Fibroblast of skin of right biceps (primary cell): ENCODE measurements at places on chromosomes 12 and 14.

GRCh38 chr14:92513966-92514843 is 624 bp downstream of the RIN3 start:
- DNase-seq, result no peak

DNA sequence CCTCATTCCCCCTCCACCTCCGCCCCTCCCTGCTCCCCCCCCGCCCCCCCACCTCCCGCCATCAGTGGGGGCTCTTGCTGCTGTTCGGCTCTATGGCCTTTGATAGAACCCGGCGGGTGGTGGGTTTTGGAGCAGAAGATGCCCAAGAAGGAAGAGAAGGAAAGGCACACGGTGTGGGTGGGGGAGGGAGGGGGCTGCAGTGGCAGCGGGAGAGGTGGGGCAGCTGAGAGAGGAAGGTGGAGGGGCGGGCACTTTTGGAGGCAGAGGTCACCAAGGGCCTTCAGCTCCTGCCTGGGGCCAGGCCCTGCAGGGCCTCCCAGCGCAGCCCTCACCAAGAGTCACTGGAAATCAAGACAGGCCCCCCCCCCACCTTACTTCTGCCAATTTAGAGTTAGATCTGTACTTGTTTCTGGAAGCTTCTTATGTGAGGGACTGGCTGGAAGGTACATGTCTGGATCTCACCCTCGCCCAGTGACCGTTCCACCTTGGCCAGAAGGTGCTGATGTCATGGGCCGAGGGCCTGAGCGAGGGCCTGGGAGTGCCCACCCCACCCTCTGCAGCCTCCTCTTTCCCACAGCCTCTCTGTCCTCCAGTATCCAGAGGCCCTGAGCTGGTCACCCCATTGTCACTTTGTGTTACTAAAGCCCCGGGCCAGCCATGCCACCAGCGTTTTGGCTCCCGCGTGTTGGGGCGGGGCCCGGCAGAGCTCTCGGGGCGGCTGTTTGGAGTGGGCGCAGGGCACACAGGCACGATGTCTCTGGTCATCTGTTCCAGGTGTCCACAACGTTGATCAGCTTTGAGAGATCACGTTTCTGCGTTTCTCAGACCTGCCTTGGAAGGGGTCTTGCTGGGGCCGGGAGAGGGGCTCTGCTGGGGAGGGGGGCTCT is 153.9 kb downstream of the KIF26A start:
- no peak for DNase-seq

- no peak for DNase-seq
Observed at GRCh38 chr14:61478971-61479473, 157.6 kb downstream of the PRKCH start.

DNA sequence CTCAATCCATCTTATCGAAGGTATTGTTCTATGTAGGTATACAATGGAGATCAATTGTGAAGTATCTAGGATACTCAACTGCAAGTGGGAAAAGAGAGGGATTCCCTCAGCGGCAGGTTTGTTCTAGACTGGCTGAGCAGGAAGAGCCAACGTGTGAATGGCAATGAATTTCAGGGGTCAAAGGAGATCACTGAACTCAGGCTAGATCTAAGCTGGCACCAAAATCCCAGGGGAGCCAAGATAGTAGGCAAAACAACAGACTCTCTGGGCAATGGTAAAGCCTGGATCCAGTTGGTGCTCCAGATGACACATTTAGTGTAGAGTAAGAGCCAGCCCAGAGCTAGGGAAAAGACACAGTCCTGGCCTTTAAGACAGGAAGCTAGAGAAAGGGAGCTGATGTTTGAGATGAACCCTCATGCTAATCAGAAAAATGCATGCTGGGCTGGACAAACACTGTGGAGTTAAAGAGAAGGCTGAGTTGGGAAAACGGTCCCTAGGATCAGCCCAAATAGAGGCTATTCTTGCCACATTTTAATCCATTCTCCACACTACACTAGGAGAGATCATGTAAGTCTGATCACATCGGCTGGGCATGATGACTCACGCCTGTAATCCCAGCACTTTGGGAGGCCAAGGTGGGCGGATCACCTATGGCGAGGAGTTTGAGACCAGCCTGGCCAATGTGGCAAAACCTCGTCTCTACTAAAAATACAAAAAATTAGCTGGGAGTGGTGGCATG is 45.6 kb downstream of the EFCAB11 start:
- peak; percentile 30 for DNase-seq

GRCh38 chr14:92199763-92200162 is 78.0 kb downstream of the CPSF2 start:
- DNase-seq, result no peak

DNA sequence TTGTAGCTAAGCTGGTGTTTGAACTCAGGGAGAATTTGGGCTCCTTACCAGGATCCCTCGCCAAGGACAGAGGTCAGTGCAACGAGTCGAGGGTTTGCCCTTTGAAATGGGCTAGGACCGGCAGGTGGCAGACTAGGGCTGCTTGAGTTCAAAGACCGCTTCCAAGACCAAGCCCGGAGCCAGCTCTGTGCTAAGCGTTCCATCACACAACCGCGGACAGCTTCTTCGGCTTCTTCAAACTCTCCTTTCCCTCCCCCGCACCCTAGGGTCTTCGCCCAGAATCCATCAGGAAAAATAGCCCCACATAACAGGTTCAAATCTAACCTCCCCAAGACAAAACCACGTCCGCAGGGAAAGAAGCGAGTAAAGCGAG is 705 bp upstream of the FLVCR2 start:
- peak; percentile 66 for DNase-seq

DNA sequence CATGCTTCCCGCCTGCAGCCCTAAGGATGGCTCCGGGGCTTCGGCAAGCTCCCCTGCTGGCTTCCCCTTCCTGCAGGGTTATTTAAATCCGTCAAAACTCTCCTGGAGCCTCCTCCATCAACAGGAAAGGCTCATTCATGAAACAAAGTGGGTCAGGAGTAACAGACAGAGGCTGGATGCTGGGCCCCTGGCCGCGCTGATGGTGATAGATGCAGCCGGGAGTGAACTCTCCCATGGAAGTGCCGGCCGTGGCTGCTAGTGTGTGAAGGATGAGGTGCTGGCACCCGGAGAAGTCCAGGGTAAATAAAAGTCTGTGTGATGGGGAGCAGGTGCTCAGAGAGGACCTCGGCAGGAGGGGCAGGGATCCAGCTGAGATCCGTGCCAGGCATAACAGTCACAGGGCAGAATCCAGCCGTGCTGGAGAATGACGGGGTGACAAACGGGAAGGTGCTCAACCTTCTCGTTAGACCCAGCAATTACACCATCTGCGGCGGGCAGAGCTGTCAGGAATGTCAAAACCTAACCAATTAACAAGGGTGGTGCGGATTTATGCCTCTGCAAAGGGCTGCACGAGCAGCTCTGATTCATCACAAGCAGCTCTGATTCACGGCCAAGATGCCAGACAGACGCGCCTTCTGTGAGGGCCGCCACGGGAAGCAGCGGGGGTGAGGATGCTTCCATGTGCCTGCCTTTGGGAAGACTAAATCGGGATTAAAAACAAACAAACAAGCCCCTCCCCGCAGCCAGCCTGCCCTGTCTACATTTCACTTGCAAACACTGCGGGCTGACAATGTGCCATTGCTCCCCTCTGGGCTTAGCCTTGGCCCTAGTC is 55.6 kb downstream of the SYNE3 start:
- DNase-seq, result peak; percentile 86

GRCh38 chr12:69972136-69972535 is 147.1 kb downstream of the MYRFL start:
- DNase-seq, result no peak

DNA sequence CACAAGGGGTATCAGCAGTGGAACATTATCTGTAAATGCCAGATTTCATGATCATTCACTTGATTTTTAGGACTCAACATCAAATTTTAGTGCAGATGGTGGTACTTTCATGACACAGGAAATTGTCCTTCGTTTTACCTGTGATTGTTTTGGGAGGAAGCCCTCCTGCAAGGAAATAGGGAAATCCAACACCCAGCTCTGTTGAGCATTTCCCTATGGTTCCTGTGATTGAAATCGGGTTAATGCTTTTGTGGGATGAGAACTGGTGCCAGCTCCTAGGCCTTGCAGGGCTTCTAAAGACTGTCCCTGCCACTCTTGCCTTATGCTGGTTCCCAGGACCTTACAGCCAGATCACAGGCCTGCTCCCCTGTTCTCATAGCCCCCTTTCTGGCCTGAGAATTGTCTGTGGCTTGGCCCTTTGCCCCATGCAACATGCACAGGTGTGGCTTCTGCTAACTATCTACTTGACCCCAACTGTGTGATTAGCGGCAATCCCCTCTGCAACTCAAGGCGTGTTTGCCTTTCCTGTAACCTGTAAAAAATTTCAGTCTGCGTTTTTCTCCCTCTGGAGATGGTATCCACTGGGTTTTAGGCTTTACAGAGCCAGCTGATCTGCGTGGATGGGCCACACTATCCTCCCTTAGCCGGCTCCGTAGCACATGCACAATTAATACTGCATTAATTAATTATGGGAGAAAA is 112.5 kb downstream of the ETV6 start:
- DNase-seq, result no peak

DNA sequence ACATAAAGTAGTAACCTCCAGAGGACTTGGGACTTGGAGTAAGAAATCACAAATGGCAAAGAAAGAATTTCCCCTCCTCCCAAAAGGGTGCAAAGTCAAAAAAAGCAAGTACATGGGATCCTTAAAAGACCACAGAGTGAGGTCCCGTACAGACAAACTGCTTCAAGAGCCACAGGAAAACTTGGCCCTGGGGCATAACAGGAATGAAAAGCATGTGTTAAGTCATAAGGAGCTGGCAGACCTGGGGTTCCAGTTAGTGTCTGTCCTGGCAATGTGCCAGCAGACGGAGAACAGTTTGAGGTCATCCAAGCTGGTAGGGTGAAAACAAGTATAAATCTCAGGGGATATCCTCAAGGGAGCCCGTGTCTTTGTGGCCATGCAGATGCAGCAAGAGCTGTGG is 73.2 kb downstream of the HSD17B6 start:
- DNase-seq, result peak; percentile 71

DNA sequence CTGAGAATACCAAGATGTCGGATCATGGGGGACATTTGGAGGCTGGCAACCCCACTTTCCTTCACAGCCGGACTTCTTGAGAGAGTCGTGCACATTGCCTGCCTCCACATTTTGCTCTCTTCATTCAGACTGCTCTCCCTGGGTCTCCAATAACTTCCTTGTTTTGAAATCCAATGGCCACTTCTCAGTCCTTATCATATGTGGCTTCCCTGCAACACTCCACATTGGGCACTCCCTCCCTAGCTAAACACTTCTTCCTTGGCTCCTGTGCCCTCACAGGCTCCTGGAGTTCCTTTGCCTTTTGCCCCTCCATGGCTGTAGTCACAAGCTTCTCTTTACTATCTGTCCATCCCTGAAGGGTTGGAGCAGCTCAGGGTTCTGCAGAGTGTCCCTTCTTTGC is 30.1 kb downstream of the NPC2 start:
- DNase-seq, result no peak

DNA sequence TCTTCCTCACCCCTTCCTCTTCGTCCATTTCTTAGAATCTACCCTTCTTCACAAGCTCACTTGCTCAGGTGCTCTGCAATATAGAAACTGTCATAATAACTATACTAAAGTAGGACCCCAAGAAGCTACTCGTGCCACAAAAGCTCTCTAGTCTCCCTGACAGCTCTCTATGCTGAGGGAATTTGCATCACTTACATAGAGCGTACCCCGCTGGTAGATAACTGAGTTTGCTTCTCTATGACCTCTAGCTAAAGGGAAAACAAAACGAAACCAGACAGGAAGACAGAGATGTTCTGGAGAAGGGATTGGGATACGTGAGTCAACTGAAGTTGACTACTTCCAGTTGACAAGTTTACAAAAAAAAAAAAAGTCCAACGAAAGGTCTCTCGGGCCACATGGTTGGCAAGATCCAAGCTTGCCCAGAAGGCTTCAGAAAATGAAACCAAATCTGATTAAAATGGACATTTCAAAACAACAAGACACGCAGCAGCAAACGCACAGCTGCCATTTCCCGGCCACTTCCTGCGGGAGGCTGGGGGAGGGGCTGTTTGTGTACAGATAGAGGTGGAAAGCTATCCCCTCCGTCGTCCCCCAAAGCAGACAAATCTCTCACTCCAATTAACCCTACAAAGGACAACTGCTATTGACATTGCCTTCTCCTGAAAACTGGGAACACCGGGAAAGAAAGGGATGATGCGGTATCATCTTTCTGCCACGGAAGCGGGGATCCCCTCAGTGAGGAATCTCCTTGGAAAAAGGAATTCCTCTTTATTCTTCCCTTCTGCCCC is 1.3 kb downstream of the BAZ2A start:
- DNase-seq, result peak; percentile 41

DNA sequence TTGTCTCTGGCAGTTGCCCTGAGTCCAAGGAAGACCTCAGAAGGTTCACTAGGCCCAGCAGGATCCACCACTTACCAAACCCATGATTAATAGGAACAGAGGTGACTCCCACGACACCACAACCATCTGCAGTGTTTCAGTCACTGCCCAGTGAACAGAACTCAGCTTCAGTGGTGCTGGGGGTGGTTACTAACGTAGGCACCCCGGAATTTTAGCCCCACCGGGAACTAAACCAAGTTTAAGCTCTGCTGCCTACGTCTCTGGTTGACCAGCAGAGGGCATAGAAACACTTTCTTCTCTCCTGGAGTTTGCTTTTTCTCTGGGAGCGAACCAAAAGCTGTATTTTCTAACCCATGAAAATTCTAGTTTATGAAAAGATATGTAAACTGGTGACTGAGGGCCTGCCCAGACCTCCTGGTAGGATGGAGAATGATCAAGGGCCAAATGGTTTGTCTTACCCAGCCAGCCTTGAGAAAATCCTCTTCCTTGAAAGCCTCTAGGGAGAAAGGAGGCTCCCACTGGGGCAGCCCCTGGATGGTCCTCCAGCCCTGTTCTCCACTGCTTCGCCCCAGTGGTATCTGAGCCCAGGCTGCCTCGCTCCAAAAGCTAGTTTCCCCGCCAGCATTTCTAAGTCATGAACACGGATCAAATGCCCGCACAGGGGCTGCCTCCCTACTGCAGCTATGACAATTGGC is 379.8 kb downstream of the DPF3 start:
- DNase-seq, result peak; percentile 55

GRCh38 chr12:100375038-100375735 is 18.3 kb downstream of the SLC17A8 start:
- peak; percentile 32 for DNase-seq

DNA sequence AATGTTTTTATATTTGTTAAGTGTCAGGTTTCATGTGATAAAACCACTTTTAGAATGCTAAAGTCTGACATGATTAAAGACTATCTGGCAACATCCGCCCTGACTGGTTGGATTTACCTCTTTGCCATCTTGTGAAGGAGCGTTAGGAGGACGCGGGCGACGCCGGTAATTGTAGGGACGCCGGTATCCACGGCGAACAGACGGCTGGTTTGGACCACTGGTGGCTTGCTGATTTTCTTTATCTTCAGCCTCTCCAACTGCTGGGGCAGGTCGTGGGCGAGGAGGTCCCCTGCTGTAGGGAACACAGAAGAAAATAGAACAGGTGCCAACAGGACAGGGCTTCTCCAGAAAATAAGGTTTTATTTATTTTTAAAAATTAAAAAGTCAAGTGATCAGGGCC is 21.3 kb downstream of the YBX3 start:
- no peak for DNase-seq

GRCh38 chr12:108670066-108670631 is 36.5 kb upstream of the SELPLG start:
- DNase-seq, result no peak

- DNase-seq, result no peak
Observed at GRCh38 chr14:33899723-33900341, 51.0 kb downstream of the EGLN3 start.

- no peak for DNase-seq
Observed at GRCh38 chr12:10563002-10563401, 50.4 kb downstream of the MAGOHB start.

- DNase-seq, result no peak
Observed at GRCh38 chr12:106541201-106541600, 41.6 kb upstream of the RFX4 start.

GRCh38 chr12:66092559-66093269 is 37.8 kb downstream of the LLPH start:
- DNase-seq, result peak; percentile 45
